Right ventricle myocardium inferior (tissue), 1 donor: ENCODE measurements at places on chromosomes 6 and 20.

DNA sequence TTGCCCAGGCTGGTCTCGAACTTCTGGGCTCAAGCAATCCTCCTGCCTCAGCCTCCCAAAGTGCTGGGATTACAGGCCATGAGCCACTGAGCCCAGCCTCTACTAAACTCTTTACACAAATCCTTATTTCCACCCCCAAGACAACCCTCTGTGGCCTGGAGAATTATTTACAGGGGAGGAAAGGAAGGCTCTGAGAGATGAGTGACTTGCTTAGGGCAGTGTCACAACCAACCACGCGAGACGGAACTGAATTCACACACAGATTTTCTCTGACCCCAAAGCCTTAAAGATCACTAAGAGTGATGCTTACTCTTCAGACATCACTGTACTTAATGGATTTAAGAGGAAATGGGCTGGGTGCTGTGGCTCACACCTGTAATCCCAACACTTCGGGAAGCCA lies 86.2 kb downstream of the RIPOR3 start:
- no peak for DNase-seq

GRCh38 chr20:20582734-20583133 lies 129.7 kb downstream of the RALGAPA2 start:
- no peak for DNase-seq

DNA sequence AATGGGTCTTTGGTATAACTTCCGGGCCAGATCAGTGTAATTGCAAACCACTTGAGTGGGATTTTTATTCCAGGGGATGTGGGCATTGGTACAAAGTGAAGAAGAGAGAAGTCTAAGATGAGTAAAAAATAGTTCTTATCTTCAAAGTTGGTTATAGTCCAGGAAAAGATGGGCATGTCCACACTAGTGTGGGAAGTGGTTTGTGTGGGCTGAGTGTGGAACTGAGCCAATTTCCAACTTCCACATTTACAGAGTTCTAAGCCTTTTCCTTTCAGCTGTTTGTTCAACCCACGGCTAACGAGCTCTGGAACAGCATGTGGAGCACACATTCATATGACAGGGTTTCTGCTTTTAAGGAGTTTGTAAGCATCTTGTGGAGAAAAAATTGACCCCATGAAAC lies 72.3 kb upstream of the IFNGR1 start:
- DNase-seq: no peak

DNA sequence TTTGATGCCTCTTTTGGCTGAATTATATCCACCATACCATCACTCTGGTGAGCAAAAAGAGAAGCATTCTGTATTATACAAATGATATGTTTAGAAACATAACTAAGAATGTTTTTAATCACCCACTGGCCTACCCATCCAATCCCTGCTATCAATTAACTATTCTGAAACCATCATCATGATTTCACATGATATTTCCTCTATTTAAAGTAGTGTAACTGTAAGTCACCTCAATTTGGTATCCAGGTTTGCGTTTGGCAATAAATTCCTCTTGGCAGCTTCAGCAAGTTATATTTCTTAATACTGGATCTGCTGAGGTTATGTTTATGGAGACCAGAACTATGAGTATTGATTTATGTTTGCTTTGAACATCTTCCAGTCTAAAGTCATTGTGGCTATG lies 332.1 kb downstream of the UTRN start:
- DNase-seq: no peak

DNA sequence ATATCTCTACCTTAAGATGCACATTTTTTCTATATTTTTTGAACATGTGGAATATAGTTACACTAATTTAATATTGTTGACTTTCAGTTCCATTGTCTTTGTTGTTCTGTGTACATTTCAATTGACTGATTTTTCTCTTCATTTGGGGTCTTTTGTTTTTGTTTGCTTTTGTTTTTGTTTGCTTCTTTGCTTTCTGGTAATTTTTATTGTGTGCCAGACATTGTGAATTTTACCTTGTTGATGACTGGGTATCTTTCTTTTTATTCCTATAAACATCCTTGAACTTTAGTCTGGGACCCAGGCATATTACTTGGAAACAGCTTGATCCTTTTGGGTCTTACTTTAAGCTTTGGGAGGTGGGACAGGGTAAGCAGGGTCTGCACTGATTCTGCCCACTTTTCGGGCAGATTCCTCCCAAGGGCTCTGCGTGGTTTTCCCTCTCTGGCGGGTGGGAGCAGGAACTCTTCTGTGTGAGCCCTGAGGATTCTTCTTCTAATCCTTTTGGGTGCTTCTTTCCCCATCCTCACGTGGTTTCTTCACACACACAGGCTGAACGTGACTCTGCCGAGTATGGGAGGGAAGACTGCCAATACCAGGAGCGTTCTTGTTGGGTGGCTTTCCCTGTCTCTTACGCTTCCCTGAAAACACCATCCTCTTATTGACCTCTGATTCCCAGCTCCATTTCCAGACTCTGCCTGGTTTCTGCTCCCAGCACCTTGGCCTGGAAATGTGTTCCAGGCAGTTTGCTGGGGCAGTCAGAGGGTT lies 200.5 kb downstream of the ARID1B start:
- no peak for DNase-seq

- DNase-seq: no peak
These were observed 24.5 kb downstream of the NDUFAF5 start for GRCh38 chr20:13809373-13809772.

DNA sequence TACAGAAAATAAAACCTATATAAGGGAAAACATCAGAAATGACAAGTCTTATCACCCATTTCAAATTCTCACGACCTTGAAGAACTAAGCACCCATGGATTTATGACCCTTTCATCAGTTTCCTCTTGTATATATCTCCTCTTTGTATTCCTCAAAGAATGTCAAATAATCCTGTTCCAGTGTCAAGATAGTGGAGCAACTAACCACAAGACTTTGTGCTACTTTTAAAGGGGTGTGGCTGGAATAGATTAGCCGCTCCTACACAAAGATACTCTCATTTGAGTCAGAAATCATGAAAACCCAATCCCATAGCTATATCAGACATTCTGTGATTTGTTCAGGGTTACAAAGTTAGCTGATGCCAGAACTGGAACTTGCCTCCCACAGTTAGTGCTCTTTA lies 6.6 kb downstream of the REPS1 start:
- DNase-seq: no peak

DNA sequence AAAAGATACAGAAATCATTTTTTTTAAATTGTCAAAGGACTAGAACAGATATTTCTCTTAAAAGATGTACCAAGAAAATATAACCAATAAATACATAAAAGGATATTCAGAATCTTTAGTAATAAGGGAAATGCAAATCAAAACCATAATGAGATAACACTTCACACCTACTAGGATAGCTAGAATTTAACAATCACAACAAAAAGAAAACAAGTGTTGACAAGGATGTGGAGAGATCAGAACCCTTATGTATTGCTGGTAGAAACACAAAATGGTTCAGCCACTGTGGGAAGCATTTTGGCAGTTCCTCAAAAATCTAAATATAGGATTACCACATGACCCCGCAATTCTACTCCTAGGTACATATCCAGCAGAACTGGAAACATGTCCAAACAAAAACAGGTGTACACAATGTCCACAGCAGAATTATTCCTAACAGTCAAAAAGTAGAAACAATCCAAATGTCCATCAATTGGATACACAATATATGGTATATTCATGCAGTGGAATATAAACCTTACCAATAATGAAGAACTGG lies 211.0 kb downstream of the LRFN2 start:
- DNase-seq: no peak

GRCh38 chr6:142863981-142864380 lies 81.0 kb downstream of the HIVEP2 start:
- no peak for DNase-seq

DNA sequence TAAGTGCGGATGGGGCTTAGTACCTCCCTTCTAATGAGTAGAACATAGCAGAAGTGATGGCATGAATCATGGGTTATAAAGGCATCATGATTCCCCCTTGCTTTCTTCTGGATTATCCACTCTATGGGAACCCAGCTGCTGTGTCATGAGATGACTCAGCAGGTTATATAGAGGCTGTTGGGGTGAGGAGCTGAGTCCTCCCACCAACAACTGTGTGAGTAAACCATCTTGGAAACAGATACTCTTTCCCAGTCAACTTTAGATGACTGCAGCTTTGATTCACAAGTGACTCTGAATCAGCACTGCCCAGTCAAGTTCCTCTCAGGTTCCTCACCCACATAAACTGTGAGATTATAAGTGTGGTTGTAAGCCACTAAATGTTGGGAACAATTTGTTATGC lies 46.3 kb downstream of the FAM83B start:
- DNase-seq: no peak

DNA sequence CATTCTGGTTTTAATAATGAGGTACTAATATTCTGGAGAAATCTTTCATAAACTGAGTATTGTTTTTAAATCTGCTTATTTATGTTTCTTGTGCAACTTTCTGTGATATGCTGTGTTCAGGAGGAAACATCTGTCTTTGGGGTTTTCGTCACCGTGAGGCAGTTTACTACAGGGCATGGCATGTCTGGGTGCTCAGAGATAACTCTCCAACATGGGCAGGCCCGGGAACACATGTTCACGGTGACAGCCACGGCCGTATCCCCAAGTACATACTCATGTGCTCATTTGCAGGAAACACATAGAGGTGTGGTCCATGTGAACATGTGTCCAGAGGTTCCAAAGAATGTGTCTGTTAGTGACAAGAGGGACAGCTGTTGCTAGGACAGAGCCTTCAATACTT lies 62.1 kb upstream of the CNKSR3 start:
- no peak for DNase-seq
